ENCODE measurements at places on chromosomes 2 and 18.

GRCh38 chr2:222272446-222273015 lies 26.3 kb downstream of the PAX3 start:
- no peak for DNase-seq

DNA sequence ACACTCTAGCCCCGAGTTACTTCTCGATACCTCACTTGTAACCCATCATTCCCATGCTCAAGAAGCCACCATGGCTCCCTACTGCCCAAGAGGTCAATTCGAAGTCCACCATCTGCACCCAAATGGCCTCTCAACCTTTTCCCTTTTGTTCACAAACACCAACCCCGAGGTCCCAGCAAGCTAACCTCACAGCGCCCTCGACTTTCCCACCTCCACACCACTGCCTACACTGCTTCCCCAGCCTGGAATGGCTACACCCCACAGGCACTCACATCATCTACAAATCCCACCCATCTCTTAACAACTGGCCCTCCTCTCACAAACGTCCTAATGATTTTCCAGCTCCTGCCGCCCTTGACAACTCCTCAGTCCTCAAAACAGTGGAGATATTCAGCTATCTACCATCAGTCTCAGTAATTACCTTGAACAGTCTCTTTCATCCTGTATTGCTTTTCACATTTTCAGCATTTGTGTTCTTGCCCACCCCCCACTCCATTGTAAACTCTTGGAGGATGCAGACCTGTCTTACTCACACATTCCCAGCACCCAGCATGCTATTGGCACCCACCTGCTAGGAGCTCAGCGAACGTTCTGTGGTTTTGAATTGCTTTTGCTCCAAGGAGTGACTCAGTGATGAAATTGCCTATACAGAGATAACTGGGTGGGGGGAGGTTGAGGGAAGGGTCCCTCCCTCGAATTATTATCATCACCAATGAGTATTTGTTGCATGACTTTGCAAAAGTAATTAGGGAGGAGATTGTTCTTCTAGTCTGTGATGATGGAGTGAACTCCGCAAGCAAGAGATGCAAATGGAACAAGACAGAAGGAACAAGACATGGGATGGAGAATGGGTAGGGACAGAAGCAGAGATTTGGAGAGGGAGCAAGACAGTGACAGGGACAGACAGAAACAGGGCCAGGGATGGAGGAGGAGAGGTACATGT lies 106.8 kb downstream of the CYP26B1 start:
- no peak for DNase-seq

- DNase-seq, result no peak
These were observed 5.7 kb downstream of the ERCC3 start for GRCh38 chr2:127288274-127288673.

DNA sequence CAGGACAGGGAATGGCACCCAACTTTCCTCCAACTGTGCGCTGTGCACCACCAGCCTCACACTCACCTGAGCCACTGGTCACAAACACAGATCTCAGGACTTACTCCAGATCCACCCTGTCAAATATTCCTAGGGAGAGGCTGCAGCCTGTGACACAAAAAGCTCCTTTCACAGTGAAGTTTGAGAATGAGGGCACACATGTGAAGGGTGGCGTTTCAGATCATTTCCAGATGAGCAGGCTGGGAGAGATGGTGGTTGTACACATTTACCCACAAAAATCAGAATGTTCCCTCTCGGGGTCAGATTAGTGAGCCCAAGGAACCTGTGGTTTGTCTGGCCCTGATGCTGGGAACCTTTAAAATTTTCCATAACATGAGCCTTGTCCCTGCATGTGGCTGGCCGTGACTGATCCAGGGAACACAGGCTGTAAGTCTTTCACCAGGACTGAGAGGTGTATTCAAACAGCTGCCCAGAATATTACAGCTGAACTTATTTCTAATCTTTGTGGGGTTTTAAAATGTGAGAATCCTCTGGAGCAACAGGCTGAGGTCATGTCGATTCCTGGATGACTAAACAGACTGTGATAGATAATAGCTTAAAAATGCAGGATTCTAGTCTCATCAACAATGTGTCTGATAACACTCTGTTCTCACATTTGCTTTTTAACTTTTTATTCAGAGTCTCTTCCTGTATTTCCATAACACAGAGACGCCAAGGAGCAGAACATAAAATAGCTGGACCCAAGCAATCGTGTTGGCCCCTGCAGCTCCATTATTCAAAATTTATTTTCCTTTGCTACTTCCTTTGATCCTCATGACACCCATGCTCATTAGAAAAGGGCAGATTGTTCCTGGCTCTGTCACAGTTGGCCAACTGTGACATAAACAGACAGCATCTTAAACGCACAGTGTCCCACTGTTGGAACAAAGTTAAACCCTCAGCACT lies 35.5 kb downstream of the IL1R2 start:
- no peak for DNase-seq

- no peak for DNase-seq
These were observed 27.2 kb downstream of the MAP4K3 start for GRCh38 chr2:39409697-39410389.

GRCh38 chr2:217834744-217835513 lies 167.9 kb downstream of the TNS1 start:
- DNase-seq, result no peak

- DNase-seq, result no peak
These were observed 14.8 kb downstream of the ZAP70 start for GRCh38 chr2:97728091-97728731.

DNA sequence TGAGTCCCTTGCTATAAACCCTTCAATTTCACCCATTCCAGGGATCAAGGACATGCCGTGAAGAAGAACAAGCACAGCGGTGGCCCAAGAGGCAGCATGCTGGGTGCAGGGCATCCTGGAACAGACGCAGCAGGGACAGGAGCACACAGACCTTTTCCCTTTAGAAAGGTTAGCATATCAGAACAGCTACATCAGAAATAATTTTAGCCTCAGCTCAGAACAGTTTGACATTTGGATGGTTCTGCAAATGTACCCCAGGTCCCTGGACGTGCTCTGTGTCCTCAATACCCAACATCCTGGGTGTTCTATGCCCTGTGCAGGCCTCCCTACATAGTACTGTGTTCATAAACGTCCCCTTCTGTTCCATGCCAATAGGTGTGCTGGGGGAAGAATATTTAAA lies 80.4 kb downstream of the MYOM1 start:
- DNase-seq, result no peak

GRCh38 chr2:44107086-44107740 lies 61.5 kb upstream of the PPM1B start:
- no peak for DNase-seq

DNA sequence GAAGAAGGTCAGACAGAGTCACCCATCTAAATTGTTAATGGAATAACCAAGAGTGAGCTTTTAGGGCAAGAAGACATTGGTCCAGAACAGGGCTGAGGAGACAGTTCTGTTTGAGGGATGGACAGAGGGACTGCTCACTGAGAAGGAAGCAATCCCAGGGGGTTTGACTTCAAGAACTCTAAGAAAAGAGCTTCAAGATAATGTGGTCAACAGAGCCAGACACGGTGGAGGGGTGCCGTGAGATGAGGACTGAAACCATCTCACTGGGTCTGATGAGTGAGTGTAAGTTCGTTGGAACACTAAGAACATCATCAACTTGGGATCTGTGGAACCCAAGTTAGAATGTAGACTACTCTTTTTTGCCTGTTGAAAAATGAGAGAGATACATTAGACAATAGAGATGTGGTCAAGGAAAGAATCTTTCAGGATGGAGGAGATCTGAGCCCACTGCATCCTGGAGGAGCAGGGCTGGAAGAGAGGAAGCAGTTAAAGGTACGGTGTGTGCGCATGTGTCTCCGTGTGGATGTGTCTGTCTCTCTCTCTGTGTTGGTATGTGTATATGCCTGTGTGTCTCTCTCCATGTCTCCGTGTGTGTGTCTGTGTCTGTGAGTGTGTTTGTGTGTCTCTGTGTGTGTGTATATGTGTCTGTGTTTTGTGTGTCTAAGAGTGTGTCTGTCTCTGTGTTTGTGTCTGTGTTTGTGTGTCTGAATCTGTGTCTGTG lies 172.1 kb downstream of the MYCN start:
- DNase-seq, result no peak

- DNase-seq, result no peak
These were observed 12.1 kb upstream of the COPS8 start for GRCh38 chr2:237073552-237073951.

GRCh38 chr18:37175727-37176620 lies 347.0 kb downstream of the KIAA1328 start:
- no peak for DNase-seq

DNA sequence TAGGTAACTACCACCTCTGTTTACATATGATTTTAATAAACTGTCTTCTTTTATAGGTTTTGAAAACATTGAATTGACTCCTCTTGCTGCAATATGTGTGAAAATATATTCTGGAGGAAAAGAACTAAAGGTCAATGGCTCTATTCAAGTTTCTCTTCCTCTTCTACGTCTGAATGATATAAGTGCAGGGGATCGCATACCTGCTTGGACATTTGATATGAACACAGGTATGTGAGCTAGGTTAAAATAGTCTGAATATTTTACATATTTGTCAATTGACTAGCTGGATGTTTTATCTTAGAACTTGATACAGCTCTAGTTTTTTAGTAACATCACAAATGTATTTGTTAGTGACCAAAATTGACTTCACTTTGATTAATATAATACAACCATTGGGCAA lies 57.2 kb downstream of the FAM171B start:
- no peak for DNase-seq

- no peak for DNase-seq
These were observed 153.6 kb downstream of the TDRD15 start for GRCh38 chr2:21277068-21278056.

DNA sequence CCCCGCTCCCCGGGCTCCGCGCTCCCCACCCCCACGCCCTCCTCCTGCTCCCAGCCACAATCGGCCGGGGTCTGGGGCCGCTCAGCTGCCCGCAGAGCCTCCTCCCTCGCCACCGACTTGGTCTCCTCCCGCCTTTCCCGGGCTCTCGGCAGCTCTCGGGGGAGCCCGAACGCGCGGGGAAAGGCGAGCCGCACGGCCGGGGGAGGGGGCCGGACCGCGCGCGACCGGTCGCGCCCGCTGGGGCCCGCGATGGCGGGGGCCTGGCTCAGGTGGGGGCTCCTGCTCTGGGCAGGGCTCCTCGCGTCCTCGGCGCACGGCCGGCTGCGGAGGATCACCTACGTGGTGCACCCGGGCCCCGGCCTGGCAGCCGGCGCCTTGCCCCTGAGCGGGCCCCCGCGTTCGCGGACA lies 327 bp downstream of the LTBP1 start:
- DNase-seq, result no peak

DNA sequence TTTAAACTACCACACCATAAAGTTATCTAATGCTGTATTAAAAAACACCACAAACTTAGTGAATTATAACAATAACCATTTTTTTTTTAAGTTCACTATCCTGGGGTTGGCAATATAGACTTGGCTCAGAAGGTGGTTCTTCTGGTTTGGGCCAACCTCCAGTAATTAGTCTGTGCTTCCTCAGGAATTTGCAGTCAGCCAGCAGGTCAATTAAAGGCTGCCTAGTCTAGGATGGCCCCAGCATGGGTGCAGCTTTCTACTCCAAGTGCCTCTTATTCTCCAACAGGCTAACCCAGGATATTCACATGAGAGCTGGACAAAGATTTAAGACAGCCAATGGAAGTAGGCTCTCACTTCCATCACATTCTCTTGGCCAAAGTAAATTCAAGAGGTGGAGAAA lies 379.1 kb upstream of the FIGN start:
- DNase-seq, result no peak

DNA sequence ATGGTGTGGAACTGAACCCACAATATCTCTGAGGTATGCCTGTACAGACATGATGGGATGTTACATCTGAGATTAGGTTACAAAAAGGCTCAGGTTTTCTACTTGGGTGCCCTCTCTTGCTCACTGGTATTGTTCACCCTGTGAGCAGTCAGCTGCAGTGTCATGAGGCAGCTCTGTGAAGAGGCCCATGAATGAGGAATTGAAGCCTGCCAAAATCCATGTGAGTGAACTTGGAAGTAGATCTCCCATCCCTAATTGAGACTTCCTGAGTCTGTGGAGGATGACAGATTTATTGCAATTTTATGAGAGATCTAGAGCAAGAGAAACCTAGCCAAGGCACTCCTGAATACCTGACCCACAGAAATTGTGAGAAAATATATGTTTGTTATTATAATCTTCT lies 404.9 kb upstream of the ZEB2 start:
- no peak for DNase-seq

GRCh38 chr2:235527806-235528469 lies 34.1 kb downstream of the AGAP1 start:
- DNase-seq, result no peak

- no peak for DNase-seq
These were observed 290.8 kb downstream of the CCDC85A start for GRCh38 chr2:56474412-56475158.

GRCh38 chr18:55012008-55012407 lies 52.7 kb upstream of the CCDC68 start:
- DNase-seq, result no peak

DNA sequence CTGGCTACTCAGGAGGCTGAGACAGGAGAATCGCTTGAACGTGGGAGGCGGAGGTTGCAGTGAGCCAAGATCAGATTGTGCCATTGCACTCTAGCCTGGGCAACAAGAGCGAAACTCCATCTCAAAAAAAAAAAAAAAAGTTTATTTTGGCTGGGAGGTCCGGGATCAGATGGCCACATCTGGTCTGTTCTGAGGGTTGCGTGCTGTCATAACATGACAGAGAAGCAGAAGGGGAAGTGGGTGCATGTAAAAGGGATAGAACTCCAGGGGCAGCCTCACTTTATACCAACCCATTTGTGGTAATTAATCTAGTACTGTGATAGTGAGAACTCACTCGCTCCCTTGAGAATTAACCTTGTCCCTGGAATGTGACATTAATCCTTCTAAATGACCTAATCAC lies 101.2 kb downstream of the PTPN4 start:
- DNase-seq, result peak; percentile 58

Data from CMK (cell line).